K562 (cell line): ENCODE measurements at places on chromosomes 5 and 9. TPM values are rescaled to one million over a fixed set of nuclear protein-coding genes. Genes with fewer than 3 reads are reported as not detected.

Gene GLDC
- total RNA-seq: 0.27 and 0.60 TPM in 2 replicates

Gene IFNA13
- total RNA-seq: not detected in 2 replicates

Gene GCNT4
- 0.02 TPM in 1 of 2 replicates, not detected in the other for total RNA-seq

Gene SPINK5
- total RNA-seq: 0.29 TPM in 2 replicates

Gene FOXI1
- not detected in 2 replicates for total RNA-seq

Gene GNA14
- 0.11 TPM in 1 of 2 replicates, not detected in the other for total RNA-seq

Gene FCN2
- total RNA-seq: not detected in 2 replicates

Gene MAP1B
- total RNA-seq: 61.4 and 66.1 TPM in 2 replicates

Gene PCDH12
- 0.04 TPM in 1 of 2 replicates, not detected in the other for total RNA-seq

Gene DHFR
- 76.1 and 76.4 TPM in 2 replicates for total RNA-seq
